ENCODE measurements at places on chromosomes 16 and 17.

- DNase-seq: peak; percentile 64
These were observed 1.0 kb downstream of the ZNRF1 start for GRCh38 chr16:74999609-75000480.

- no peak for DNase-seq
These were observed 46.1 kb upstream of the ACSF3 start for GRCh38 chr16:89047331-89048089.

GRCh38 chr17:65554553-65555223, 6.8 kb downstream of the AXIN2 start:
- DNase-seq: no peak

- DNase-seq: no peak
These were observed 2.7 kb downstream of the PLEKHH3 start for GRCh38 chr17:42673885-42674754.

- no peak for DNase-seq
These were observed 234.5 kb upstream of the MYOCD start for GRCh38 chr17:12431188-12431587.

DNA sequence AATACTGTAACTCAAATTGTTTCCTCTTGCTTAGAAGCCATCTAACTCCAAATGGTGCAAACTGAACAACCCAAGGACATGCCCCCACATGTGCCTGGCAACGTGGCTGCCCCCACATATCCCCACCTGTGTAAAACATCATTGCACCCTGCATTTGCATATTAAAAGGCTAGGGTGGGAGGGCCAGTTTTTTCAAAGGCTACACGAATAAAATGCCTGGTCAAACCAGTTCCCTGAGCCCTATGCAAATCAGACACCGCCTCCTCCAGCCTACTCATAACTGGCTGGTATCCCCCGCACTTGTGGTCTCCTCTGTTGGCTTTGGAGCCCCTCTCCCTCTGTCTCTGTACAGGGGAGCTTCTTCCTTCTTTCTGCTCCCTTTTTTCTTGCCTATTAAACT, 26.7 kb downstream of the C16orf54 start:
- no peak for DNase-seq

GRCh38 chr16:87662254-87663204, 60.2 kb downstream of the JPH3 start:
- DNase-seq: no peak

DNA sequence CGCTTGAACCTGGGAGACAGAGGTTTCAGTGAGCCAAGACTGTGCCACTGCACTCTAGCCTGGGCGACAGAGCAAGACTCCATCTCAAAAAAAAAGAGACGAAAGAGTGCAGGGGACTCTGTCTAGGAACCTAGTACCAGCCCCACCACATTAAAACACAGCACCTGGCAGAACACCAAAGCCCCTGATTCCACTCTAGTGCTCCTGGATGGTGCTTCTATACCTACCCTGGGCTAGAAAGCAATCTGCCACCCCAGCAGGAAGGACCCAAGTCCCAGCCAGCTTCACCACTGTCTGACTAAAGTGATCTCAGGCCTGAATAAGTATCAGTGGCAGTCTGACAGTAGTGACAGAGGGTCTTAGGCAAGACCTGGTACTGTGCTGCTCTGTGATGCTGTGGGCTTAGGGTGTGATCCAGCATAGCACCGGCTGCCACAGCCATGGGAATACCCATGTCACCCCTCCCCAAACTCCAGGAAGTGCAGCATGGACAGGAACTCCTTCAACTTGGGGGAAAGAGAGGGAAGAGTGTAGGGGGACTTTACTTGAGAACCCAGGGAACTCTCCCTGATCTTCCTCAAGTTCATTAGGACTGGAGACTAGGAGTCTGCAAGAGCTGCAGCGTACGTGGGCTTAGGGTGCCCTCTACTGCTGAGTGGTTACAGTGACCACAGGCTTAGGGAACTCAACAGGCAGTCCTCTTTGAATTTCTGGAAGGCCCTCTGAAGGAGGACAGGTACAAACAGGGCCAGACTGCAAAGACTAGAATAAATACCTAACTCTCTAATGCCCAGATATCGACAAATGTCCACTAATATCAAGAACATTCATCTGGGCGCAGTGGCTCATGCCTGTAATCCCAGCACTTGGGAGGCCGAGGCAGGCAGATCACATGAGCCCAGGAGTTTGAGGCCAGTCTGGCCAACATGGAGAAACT, 30.0 kb upstream of the RNF43 start:
- peak; percentile 65 for DNase-seq

- DNase-seq: no peak
These were observed 8.4 kb downstream of the P3H4 start for GRCh38 chr17:41803049-41804020.

DNA sequence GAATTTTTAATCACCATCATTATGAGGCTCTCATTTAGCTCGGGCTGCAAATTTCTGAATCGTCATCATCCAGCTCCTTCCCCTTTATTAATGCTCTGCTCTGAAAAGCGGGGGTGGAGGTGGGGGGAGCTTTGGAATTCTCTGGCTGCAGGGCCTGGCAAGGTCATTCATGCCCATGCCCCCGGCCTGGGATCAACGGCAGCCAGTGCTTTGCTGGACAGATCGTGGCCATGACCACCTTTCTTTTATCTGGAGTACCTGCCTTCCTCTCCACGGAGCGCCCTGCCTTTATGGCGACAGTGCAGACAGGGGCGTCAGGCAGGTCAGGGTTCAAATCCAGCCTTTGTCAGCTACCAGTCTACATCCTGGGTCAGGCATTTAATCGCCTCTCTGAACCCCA, 5.1 kb upstream of the CPSF4L start:
- no peak for DNase-seq

DNA sequence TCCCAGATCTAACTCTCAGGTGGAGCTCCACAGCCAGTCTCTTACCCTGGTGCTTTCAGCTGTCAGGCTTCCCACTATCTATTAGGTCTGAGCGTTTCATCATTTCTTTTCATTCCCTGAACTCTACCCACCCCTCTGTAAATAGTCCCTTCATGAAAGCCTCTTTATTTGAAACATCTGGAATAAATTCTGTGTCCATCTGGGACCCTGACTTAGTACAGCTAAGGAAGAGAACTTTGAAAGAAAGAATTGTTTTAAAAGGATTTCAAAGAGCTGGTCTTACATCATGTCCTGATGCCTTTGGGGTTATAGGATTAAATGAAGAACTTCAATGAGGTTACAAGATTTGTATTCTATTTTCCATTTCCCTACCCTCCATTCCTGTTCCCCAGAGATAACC, 388.5 kb upstream of the CA10 start:
- DNase-seq: no peak

DNA sequence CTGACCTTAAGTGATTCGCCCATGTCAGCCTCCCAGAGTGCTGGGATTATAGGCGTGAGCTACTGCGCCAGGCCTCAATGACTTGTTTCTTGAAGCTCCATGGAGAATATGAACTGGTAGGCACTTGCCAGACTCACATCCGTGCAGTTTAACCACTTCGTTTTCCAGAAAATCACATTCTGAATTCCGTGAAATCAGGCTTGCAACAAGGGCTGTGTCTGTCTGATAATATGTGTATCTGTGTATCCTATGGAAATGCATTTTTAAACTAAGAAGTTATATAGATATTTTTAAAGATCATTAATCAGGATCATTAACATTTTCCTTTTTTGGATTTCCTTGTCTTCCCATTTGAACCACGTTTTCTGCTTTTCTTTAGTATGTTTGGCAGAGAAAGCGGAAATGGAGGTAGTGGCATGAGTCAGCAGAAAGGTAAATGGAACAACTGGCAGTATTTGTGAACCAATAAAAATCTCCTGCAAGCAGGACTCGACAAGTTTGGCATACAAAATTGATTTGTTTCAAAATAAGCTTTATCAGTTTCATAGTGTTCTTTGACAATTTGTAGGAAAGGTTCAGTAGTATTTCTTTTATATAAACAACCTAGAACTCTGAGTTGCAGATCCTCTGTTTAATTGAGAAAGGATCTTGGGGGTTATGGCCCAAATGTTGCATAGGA, 33.0 kb downstream of the USP10 start:
- DNase-seq: no peak

- DNase-seq: peak; percentile 28
These were observed 79.5 kb downstream of the ANKRD11 start for GRCh38 chr16:89410794-89411309.

DNA sequence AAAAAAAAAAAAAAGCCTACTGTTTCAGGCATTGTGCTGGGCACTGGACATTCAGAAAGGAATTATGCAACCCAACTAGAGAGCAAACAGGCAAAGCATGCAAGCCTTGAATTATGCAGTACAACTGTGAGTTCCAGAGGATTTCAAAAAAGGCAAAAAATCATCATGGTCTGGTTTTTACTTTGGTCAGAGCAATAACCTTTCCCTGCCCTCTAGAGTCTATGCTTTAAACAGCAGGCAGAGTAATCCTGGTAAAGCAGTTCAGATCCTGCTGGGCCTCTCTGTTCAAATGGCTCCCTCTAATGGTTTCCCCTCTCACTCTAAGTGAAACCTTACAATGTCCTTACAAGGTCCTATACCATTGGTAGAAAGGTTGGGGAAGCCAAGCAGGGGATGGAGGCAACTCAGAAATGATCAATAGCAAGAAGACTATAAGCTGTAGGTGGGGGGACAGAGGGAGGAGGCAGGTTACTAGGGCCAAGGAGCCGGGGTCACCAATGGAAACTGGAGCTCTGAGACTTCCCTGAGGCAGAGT, 4.6 kb upstream of the TAF15 start:
- DNase-seq: peak; percentile 29

GRCh38 chr17:72477491-72477890, 356.7 kb downstream of the SOX9 start:
- no peak for DNase-seq

DNA sequence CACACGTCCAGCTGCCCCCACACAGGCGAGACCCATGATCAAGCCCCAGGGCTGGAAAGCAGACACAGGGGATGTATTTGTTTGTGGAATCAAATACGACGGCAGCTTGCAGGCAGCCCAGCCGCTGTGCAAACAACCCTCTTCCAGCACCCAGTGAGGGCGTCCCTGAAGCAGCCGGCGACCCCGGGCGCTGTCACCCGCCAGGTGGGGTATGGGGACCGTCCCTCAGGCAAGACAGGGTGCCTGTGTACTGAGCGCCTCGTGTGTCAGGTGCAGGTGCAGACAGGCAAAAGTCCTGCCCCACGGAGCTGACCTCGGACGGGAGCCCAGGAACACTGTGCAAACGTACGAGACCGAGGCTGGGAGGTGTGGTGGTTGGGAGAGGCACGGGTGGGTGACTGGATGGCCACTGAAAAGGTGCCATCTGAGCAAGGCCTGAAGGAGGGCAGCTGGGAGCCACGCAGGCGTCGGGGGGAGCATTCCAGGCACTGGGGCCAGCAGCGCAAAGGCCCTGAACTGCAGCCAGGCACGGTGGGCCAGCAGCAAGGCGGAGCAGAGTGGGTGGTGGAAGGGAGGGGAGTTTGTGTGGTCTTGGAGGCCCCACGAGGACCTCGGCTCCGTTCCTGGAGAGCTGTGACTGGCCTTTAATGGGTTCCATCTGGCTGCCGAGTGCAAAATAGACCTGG, 48.5 kb downstream of the CBFA2T3 start:
- DNase-seq: no peak

GRCh38 chr17:69945698-69946185, 129.3 kb upstream of the KCNJ16 start:
- DNase-seq: no peak

Data from activated naive CD4-positive, alpha-beta T cell treated with Interleukin-2 at 50 U/mL for 16 hours (primary cell).